ENCODE measurements at places on chromosomes 1 and 21.

- peak; percentile 9 for DNase-seq
Measured at GRCh38 chr21:15064576-15065391, at the start of gene NRIP1. TSS of gene NRIP1 (minus strand) at chr21:15065000. CDS start at chr21:14968192, 96,808 bp downstream.

- peak; percentile 16 for DNase-seq
Measured at GRCh38 chr1:28887419-28887834, 26.9 kb upstream of the EPB41 start.

- no peak for DNase-seq
Measured at GRCh38 chr1:151944126-151944856, 35.0 kb upstream of the THEM4 start.

- no peak for DNase-seq
Measured at GRCh38 chr1:212518188-212519054, 85.7 kb downstream of the NENF start.

DNA sequence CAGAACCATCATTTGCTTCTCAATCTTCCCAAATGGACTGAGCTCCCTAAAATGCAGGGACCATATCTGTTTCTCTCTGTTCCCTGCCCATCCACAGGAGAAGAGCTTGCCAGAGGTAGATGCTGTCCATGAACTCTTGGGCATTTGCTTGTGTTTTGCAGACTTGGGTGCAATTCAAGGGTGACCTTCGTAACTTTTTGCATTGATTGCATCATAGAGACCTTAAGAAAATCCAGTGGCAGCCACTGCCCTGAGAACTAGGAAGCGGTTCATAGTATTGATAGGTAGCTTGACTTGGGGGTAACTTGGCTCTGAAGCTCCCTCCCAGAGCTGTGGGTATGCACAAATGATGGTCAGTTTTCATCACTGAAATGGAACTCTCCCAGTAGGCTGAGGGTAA is 34.3 kb upstream of the EDEM3 start:
- no peak for DNase-seq

GRCh38 chr1:188058801-188059200 is 1230.1 kb downstream of the PLA2G4A start:
- no peak for DNase-seq

GRCh38 chr21:33268737-33269441 is 2.7 kb downstream of the IL10RB start:
- peak; percentile 87 for DNase-seq

- DNase-seq = peak; percentile 22
Measured at GRCh38 chr1:115469703-115470476, 131.8 kb upstream of the NGF start.

- no peak for DNase-seq
Measured at GRCh38 chr1:5822726-5823125, 169.5 kb downstream of the NPHP4 start.

- DNase-seq = no peak
Measured at GRCh38 chr1:84907095-84907827, 14.3 kb upstream of the LPAR3 start.

- DNase-seq = no peak
Measured at GRCh38 chr1:26142159-26142558, 16.7 kb upstream of the FAM110D start.

DNA sequence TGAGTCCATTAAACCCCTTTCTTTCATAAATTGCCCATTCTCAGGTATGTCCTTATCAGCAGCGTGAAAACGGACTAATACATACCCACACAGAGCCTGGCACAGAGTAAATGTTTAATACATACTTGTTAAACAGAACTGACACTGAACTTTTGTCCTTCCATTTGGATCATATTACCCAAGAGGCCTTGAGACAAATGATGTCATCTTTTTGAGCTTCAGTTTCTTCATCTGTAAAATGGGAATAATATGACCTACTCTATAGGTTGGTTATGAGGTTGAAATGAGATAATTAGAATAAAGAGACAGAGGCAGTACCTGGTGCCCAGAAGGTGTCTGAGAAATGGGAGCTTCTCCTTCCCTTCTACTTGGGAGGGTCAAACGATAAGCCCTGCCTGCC is 13.8 kb downstream of the CYB5RL start:
- no peak for DNase-seq

- DNase-seq = no peak
Measured at GRCh38 chr1:50208315-50208714, 99.6 kb downstream of the ELAVL4 start.

- DNase-seq = no peak
Measured at GRCh38 chr1:196459383-196459782, 148.9 kb downstream of the KCNT2 start.

DNA sequence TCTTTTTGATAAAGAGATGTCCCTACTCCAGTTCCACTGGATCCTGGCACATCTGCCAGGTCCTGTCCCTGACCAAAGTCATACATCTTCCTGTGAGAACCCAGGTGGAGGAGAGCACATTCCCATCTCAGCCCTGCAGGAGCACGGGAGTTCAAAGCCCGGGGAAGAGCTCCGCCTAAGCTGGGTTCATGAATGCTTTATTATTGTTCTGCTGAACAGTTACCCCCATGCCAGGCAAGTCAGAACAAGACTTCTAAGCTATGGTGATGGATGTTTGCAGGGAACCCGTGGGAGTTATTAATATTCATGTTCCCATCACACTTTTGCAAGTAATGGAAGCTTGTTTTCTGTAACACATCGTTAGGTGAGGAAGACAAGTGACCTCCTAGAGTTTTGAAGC is 62.9 kb downstream of the SEC16B start:
- DNase-seq = peak; percentile 36

- DNase-seq = no peak
Measured at GRCh38 chr1:14180738-14181137, 417.7 kb upstream of the KAZN start.

DNA sequence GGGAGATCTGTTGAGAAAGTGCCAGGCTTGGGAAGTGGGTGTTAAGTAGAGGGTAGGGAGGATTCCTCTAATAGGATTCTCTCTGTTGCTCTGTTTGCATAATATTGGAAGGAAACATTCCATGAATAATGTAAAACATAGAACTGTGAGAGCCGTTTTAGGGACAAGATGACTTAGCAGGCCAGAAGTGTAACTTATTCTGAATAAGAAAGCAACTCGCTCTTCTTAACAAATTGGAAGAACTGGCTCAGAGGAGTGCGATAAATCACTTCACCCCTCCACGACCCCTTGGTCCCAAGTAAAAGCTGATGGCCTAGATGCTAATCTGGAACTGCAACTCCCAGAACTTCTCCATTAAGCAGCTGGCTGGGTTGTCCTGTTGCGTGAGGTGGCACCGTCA is 19.1 kb downstream of the SIM2 start:
- DNase-seq = no peak

GRCh38 chr1:180137776-180138175 is 16.9 kb upstream of the QSOX1 start:
- DNase-seq = no peak

DNA sequence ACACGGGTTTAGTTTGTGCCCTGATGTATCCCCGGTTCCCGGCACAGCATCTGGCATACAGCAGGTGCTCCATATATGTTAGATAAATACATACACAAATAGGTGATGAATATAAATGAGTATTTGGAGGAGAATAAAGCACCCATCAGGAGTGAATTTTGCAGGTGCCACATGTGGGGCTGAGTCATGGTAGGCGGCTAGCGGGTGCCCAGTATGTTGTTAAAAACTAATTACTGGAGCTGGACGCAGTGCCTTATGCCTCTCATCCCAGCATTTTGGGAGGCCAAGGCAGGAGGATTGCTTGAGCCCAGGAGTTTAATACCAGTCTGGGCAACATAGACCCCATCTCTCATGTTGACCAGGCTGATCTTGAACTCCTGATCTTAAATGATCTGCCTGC is 16.7 kb upstream of the WASF2 start:
- no peak for DNase-seq

DNA sequence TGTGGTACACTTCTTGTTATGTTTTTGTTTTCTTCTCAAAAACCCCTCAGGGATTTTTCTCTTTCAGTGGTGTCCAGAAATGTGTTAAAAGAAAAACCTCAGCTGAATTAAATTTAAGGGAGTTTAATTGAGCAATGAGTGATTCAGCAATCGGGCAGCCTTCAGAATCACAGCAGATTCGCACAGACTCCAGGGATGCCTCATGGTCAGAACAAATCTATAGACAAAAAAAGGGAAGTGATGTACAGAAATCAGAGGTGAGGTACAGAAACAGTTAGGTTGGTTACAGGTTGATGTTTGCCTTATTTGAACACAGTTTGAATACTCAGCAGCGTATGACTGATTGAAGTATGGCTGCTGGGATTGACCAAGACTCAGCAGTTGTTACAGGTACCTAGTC is 86.2 kb downstream of the TLR5 start:
- DNase-seq = no peak

DNA sequence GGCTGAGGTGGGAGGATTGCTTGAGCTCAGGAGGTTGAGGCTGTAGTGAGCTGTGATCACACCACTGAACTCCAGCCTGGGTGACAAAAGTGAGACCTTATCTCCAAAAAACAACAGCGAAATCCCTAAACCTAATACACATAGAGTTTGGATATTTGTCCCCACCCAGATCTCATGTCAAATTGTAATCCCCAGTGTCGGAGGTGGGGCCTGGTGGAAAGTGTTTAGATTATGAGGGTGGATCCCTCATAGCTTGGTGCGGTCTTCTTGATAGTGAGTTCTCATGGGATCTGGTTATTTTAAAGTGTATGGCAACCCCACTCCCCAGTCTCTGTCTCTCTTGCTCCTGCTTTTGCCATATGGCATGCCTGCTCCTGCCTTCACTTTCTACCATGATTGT is 94.0 kb downstream of the POU2F1 start:
- no peak for DNase-seq

DNA sequence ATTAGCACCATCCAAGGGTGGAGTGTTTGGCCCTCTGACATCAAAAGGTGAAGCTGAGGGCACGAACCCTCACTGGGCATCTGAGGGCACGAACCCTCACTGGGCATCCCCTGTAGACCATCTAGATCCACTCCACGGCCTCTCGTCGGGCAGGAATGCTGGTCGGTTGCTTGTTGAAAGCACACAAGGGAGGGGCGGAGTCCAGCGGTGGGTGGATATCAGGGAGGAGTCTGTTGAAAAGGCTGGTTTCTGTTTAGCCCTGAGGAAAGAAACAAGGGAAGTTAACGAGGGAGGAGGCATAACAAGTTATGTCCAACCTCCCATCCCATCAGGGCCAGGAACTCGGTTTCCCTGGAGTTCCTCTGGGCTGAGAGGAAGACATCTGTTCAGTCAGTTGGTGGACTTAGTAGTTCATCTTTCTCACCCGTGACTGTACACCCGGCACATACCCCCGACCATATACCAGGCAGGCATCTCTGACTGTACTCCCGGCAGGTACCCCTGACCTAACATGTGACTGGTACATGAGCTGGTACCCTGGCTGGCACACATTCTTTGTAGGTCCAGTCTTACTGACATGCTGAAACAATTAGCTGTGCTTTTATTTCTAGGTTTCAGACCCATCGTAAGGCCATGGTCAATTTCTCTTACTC is 32.1 kb upstream of the PDE9A start:
- DNase-seq = peak; percentile 74

DNA sequence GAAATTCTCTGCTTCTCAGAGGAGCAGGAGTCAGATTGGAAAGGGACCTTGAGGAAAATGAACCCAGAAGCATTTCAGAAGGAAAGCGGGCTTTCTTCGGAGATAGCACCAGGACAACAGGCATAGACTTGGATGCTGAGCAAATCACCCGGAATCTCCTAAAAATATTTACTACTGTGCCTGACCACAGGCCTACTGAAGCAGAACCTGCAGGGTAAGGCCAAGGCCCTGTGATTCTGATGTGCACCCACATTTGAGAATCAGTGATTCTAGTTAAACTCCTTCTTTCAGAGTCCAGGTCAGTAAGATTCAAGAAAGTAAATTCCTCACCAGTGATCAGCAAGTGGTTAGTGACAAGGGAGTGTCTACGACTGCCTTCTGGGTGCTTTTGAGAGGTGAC is 307.3 kb upstream of the DUSP10 start:
- DNase-seq = no peak

GRCh38 chr21:31426235-31426797 is 82.3 kb upstream of the TIAM1 start:
- no peak for DNase-seq

DNA sequence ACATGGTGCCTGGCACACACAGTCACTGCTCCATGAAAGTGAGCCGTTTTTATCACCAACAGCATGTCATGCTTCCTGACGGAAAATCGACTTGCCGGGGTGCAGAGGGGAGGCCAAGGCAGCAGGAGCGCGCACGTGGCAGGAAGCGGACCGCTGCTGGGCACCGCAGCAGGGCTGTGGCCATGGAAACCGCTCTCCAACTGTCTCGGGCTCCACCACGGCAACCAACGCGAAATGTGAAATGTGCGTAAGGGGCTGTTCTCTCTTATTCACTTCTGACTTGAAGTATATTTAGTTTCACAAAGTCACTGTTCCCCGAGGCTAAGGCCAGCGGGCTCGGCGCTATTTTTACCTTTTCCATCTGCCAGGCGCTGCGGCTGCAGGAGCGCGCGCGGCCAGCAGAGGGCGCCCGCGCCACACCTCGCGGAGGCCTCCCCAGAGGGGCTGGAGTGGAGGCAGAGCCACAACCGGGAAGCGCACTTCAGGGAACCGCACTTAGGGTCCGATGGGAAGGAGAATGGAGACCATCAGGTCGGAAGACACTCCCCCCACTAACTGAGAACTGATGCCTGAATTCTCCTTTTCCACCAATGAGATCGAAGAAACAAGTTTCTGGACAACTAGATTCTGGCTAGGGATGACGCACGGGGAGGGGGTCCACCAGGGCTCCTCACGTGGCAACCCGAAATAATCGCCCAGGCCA is 19.7 kb downstream of the RCC2 start:
- peak; percentile 9 for DNase-seq

GRCh38 chr1:35559317-35559944 is 1.8 kb downstream of the NCDN start:
- no peak for DNase-seq

DNA sequence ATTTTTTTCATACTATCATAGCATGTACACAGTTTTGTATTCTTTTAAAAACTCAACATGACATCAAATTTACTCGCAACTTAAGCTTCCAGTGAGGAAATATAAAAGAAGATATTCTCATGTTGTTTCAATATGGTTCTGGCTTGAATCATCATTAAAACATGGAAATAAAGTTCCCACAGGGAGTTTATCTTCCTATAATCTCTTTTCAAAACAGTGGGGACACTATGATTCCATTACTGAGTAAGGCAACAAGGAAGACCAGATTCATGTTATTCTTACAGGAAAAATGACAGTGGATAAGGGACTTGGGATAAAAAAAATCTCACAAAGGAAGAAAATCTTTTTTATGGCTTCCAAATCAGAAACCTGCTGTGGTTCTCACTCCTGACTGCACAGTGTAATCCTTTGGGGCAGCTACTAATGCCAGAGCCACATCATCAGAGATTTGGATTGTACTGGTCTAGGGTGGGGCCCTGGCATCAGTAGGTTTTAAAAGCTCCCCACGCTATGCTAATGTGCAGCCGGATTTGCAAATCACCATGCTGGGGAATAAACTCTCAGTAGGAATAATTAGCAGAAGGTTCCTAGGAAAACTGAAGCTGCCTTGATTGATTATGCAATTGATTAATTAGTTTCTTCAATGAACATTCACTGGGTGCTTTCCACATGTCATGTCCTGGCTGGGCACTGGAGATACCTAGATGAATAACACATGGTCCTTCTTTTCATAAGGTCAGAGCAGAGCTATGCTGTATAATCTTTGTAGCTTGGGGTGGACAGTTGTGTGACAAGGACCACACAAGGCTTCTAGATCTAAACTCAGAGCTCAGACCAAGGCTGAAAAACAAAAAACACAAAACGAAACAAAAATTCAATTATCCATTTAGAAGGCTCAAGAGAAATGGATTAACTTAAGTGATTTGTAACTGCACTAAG is 71.1 kb upstream of the C8B start:
- no peak for DNase-seq
